ENCODE measurements at places on chromosomes 11 and 22. TPM values are rescaled to one million over a fixed set of nuclear protein-coding genes. Genes with fewer than 3 reads are reported as not detected.

The MRGPRX4 gene
- total RNA-seq = not detected

The PHLDA2 gene
- 67.4 TPM for total RNA-seq

The DGCR6 gene
- 10.2 TPM for total RNA-seq

The DUSP18 gene
- 16.5 TPM for total RNA-seq

The FXYD2 gene
- total RNA-seq = 89.7 TPM

The P2RX3 gene
- not detected for total RNA-seq

The ADM gene
- total RNA-seq = 87.0 TPM

The B3GAT1 gene
- not detected for total RNA-seq

The MFRP gene
- 0.39 TPM for total RNA-seq

The RIMBP3C gene
- total RNA-seq = 0.44 TPM

The RCOR2 gene
- 1.1 TPM for total RNA-seq

The TMEM132A gene
- 281 TPM for total RNA-seq

The PDGFD gene
- total RNA-seq = 31.1 TPM

The OR5A1 gene
- total RNA-seq = not detected

The IGSF9B gene
- total RNA-seq = not detected

The OR2AG2 gene
- 0.15 TPM for total RNA-seq

The ASCL2 gene
- total RNA-seq = not detected

GRCh38 chr11:2734181-2735052, 34.6 kb upstream of the KCNQ1OT1 start:
- DNase-seq = no peak

GRCh38 chr11:94168882-94169281, 40.2 kb downstream of the PANX1 start:
- DNase-seq = no peak

DNA sequence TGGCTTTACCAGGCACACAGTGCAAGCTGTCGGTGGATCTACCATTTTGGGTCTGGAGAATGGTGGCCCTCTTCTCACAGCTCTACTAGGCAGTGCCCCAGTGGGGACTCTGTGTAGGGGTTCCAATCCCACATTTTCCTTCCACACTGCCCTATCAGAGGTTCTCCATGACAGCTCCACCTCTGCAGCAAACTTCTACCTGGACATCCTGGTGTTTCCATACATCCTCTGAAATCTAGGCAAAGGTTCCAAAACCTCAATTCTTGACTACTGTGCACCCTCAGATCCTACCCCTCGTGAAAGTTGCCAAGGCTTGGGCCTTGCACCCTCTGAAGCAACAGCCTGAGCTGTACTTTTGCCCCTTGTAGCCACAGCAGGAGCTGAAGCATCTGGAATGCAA, 108.1 kb downstream of the SOX6 start:
- DNase-seq = no peak

DNA sequence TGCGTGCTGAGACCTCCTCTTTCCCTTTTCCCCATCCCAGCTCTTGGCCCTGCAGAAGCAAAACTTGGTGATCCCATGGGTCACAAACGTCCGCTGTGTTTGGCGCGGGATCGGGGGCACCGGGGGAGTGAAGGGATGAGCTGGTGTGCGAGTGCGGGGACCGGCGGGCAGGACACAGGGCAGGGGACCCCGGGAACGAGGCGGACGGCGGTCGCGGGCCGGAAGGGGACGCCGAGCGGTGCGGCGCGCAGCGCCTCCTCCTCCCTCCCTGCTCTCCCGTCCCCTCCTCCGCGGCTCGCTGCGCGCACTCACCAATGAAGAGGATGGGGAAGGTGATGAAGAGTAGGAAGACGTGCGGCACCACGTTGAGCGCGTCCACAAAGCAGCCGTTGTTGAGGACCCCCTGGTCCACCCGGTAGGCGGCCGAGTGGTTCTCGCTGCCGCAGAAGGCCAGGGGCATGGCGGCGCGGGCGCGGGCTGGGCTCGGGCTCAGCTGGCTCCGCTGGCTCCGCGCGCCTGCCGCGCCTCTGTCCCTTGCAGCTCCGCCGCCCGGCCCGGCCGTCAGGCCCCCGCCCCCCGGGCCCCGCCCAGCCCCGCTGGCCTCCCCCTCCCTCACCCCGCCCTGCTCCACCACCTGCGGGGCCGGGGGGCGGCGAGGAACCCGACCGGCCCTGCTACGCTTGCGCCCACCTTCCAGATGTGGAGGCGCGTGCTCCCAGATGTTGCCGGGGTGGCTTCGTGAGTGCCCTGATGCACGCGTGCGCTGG, at the start of gene ABCC8:
TSS of gene ABCC8 (minus strand) at position 529 of the 767 bp plus-strand sequence. CDS start at position 460, 69 bp downstream.
- no peak for DNase-seq

DNA sequence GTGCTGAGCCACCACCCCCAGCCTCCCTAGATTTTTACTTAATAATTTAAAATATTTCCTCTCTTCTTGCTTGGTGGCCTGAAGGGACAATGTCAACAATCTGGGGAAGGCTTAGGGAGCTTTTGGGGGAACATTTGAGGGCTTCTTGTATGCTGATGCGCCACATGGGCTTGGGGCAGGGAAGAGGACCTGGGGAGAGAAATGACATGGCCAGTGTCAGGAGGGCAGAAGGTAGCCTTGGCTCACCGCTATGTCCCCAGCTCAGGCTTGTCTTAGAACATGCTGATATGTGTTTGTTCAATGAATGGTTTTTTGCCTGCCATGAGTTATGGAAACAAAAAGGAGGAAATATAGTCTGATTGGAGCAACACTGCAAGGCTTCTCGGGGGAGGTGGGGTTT, 51.6 kb downstream of the ST14 start:
- no peak for DNase-seq

DNA sequence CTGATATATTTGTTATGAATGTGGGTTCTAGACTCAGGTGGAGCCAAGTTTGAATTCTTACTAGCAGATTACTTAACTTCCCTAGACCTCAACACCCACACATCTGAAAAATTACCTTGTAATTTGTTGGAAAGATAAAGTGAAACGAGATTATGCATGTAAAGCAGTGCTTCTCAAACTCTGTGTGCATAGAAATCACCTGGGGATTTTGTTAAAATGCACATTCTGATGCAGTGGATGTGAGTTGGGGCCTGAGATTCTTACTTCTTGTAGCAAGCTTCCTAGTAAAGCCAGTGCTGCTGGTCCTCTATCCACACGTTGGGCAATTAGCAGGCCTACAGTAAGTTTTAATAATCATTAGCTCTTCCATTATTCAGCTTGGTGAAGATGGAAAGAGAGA, 15.1 kb upstream of the CEP295 start:
- no peak for DNase-seq

DNA sequence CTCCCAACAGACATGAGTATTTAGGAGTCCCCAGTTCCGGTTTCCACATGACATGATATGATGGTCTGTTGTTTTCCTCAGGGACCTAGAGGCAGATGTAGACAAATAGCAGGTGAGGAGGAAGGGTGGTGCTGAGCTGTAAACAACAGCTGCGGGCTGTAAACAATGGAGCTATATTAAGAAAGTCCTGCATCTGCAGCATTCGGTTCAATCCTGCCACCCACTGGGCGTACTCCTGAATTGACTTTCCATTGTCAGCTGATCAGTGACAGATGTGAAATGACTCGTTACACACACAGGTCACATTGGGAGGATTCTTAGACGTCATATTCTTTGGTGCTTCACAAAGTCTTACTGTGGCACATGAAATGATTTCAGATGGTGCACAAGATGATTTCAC, 26.8 kb upstream of the RAG1 start:
- DNase-seq = peak; percentile 31

GRCh38 chr11:47376107-47376524, 2.2 kb downstream of the SPI1 start:
- DNase-seq = no peak

- no peak for DNase-seq
These were observed 71.8 kb upstream of the PITPNB start for GRCh38 chr22:27990879-27991278.

GRCh38 chr11:16935518-16936302, 78.5 kb downstream of the PLEKHA7 start:
- DNase-seq = peak; percentile 5

GRCh38 chr11:71962428-71963038, 33.7 kb downstream of the RNF121 start:
- no peak for DNase-seq

DNA sequence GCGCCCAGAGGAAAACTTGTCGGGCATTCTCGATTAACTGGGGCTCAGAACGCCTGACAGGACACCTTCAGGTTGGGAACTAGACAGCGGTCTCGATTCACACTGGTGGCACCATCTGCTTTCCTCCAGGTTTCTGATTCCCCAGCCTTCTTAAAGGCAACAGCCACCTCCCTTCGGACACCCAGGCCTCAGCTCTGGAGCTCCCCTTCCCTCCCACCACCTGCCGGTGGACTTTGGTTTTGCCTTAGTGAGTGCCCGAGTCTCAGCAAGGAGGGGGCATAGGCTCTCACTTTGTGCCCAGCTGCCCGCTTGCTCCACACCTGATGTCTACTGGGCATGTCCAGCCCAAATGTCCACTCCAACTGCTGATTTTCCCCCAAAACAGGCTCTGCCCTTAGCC, 110.4 kb upstream of the PARVA start:
- DNase-seq = no peak

- no peak for DNase-seq
These were observed 251.4 kb downstream of the LUZP2 start for GRCh38 chr11:24748261-24748660.

- DNase-seq = no peak
These were observed 6.8 kb upstream of the LIF start for GRCh38 chr22:30253205-30253852.

DNA sequence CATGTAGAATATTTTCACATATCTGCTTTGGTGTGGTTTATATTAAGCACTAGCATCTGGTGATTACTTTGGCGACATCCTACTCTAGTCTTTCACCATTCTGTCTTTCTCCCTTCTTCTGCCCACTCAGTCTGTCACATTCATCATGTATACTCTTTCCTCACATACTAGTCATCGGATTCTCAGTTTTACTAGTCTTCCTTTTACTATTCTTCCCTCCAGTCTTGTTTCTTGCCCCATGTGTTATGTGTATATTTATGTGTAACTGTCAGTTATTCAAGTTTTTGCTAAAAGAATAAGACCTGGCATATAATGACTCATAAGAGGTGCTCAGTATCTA, 4.6 kb upstream of the DIXDC1 start:
- DNase-seq = no peak

GRCh38 chr22:37229805-37230672, 14.0 kb downstream of the RAC2 start:
- DNase-seq = no peak

GRCh38 chr11:7927635-7928034, 3.4 kb downstream of the OR10A6 start:
- no peak for DNase-seq

GRCh38 chr22:27493796-27494195, 307.8 kb downstream of the MN1 start:
- DNase-seq = no peak

- DNase-seq = no peak
These were observed 8.6 kb upstream of the KCTD14 start for GRCh38 chr11:78031629-78032028.

GRCh38 chr11:63767565-63768236, 874 bp downstream of the ZFTA start:
- peak; percentile 57 for DNase-seq

- DNase-seq = no peak
These were observed 16.0 kb downstream of the ADM start for GRCh38 chr11:10320736-10321465.

- no peak for DNase-seq
These were observed 2.3 kb upstream of the TYMP start for GRCh38 chr22:50531962-50532674.

DNA sequence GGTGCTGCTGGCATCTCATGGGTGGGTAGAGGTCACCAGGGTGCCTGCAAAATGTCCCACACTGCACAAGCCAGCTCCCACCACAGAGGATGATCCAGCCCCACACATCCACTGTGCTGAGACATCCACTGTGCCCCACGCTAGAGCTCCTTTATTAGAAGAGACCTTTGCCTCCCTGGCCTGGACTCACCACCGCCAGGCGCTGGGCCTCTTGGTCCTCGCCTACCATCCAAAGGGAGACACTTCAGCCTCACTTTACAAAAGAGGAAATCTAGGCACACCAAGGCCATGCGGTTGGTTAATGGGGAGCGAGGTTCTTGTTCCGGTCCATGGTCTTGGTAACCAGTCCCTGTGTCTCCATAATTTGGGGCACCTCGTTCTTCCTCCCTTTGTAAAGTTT, 3.4 kb upstream of the ANO1 start:
- DNase-seq = no peak

All from glomerular endothelial cell (primary cell).